Activated CD4-positive, alpha-beta memory T cell treated with anti-CD3 and anti-CD28 coated beads, Interleukin-2, amount 10 ng/mL, durations not matched to agents 7 days and 5 days (primary cell): ENCODE measurements at places on chromosomes 13 and 19.

GRCh38 chr19:38149661-38150061 is 74.4 kb downstream of the DPF1 start:
- H3K4me3 ChIP-seq = no peak overlapping the region
- H3K27me3 ChIP-seq = no peaks in the 10 kb centered on the region
- no peaks in the 10 kb centered on the region for H3K4me1 ChIP-seq
- no peaks in the 10 kb centered on the region for H3K36me3 ChIP-seq
- H3K27ac ChIP-seq = no peak overlapping the region

DNA sequence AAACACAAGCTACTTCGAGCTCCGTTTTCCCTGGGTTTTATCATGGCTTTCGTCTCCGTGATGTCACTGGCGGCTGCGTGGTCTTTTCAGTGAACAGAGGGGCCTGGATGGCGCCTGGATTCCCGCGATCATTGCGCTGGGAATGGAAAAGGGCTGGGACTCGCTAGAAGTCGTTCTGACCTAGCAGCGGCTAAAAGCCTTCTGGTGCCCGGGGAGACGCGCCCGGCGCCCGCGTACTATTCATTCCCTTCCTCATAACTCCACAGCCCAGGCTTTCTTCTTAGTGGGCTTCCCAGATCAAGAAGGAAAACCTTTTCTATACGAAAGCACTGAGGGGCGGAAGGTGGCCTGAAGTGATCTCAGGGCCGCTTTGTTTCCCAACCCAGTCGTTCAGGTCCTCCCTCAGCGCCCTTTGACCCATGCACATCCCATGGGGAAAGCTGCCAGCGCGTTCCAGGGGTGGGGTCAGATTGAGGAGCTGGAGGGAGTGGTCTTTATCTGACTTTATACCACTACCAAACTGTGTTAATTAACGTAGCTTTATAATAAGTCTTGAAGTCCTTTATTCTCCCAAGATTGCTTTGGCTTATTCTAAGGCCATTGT is 96.6 kb downstream of the ELF1 start:
- H3K36me3 ChIP-seq = peaks cover 9% of the 10 kb centered on the region
- peaks cover 19% of the 10 kb centered on the region for H3K4me1 ChIP-seq
- H3K27ac ChIP-seq = peak overlapping the region; percentile 53
- peak overlapping the region; percentile 41 for H3K4me3 ChIP-seq

DNA sequence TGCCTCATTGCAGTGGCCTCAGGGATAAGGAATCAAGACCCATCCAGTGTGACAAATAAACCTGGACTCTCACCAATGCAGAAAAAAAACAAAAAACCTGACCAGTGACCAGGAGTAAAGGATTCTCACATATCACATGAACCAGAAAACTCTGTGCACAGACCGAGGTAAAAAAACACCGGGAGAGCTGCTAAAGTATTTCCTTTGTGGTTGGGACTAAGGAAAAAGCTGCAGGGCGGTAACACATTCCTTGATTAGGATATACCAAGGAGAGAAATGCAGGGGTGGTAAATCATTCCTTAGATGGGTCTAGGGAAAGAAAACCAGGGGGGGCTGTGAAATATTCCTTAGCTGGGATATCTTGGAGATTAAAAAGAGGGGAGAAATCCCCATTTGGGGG is 64.8 kb upstream of the ZNF85 start:
- no peaks in the 10 kb centered on the region for H3K27me3 ChIP-seq
- no peak for DNase-seq
- no peak overlapping the region for H3K27ac ChIP-seq

GRCh38 chr19:8642561-8642960 is 12.1 kb downstream of the NFILZ start:
- no peak overlapping the region for H3K4me3 ChIP-seq
- H3K4me1 ChIP-seq = no peaks in the 10 kb centered on the region
- H3K36me3 ChIP-seq = no peaks in the 10 kb centered on the region

DNA sequence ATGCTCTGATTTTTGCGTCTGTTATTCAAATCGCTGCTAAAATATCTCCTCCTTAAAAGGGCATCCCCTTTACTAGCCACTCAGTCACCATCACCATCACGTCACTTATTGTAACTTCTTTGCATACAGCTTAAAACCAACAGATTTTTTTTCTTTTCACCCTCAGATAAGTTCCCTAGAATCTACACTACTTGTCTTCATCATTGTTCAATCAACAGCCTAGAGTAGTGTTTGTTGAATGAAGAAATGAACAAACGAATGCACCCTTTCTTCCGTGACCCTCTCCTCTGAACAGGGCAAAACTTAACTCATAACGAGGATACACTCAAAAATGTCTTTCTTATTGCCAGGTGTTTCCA is 1.1 kb upstream of the AKAP11 start:
- peak overlapping the region; percentile 91 for H3K27ac ChIP-seq
- peaks cover 1% of the 10 kb centered on the region for H3K27me3 ChIP-seq
- no peak for DNase-seq
- peaks cover 43% of the 10 kb centered on the region for H3K4me1 ChIP-seq
- H3K4me3 ChIP-seq = peak overlapping the region; percentile 97
- peaks cover 24% of the 10 kb centered on the region for H3K36me3 ChIP-seq

- no peaks in the 10 kb centered on the region for H3K36me3 ChIP-seq
- no peak for DNase-seq
- H3K4me1 ChIP-seq = no peaks in the 10 kb centered on the region
- H3K27ac ChIP-seq = no peak overlapping the region
- peaks cover 13% of the 10 kb centered on the region for H3K27me3 ChIP-seq
- no peak overlapping the region for H3K4me3 ChIP-seq
These were observed 57.2 kb upstream of the ZNRF4 start for GRCh38 chr19:5397804-5398692.

DNA sequence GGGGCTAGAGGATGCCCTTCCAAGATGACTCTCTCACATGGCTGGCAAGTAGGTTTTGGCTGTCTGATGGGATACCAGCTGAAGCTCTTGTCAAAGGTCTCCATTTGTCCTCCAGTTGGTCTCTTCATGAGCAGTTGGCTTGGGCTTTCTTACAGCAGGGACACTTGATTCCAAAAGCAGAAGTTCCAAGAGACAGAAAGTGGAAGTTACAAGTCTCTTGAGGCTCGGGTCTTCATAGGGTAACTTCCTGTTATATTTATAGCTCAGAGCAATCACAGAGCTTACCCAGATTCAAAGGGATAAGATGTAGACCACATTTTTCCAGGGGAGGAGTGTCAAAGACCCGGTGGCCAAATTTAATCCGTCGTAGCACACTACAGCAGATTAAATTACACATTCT is 440.0 kb downstream of the RFC3 start:
- no peak overlapping the region for H3K27ac ChIP-seq
- no peak for DNase-seq
- no peaks in the 10 kb centered on the region for H3K36me3 ChIP-seq
- H3K4me3 ChIP-seq = no peak overlapping the region
- H3K4me1 ChIP-seq = no peaks in the 10 kb centered on the region

DNA sequence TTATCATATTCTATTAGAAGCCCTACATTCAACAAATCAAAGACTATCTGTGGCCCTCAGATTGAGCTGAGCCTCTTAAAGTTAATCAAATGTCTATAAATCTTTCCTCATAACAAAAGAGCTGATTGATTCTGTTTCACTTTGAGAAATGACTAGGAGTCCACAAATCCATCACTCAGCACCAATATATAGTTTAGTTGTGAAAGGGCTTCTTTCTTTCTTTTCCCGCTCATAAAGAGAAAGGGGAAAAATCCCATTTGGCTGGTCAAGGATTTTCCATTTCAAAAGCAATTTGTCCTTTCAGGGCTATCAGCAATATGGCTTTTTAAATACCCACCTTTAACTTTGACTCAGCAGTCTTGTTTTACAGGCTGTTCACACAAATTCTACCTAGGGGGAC is 408.5 kb upstream of the PCDH20 start:
- no peak for DNase-seq
- H3K27ac ChIP-seq = no peak overlapping the region
- H3K36me3 ChIP-seq = no peaks in the 10 kb centered on the region
- no peaks in the 10 kb centered on the region for H3K27me3 ChIP-seq

- peaks cover 24% of the 10 kb centered on the region for H3K36me3 ChIP-seq
- H3K4me1 ChIP-seq = peaks cover 3% of the 10 kb centered on the region
- no peak overlapping the region for H3K27ac ChIP-seq
- H3K27me3 ChIP-seq = no peaks in the 10 kb centered on the region
These were observed 11.6 kb upstream of the ATP8B3 start for GRCh38 chr19:1823539-1824251.

DNA sequence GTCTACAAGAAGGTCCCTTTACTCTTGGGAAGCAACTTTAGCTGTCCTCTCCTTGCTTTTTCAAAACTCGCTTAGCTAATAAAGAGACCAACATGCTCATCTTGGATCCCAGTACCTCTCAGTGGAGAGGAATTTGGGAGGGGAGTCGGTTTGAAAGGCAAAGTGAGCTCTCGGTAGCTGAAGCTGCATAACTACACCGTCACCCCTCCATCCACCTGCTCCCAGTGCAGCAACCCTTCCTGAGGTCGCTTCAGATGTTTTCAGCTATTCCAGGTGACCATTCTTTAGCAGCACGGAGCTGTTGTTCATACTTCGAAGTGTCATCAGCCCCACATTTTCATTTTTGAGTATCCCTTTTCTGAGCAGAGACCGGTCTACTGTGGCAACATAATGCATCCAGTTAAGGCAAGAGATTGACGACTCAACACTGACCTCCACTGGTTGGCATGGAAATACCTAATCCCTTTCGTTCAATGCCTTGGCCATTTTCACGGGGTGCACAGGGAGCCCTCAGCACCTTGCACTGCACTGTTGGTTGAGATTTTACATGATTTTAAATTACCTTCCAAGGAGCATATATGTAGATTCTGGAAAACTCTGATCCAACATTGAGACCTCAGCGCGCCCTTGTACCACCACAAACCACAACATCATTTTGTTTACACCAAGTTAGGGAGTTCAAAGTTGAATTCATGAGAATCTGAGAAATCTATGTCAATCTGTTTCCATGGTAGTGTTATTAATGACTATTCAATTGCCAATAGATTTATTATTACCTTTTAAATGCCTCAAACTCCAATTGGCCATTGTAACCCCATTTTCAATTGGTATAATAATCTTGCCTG is 42.2 kb downstream of the DLEU7 start:
- no peaks in the 10 kb centered on the region for H3K36me3 ChIP-seq
- no peak overlapping the region for H3K4me3 ChIP-seq
- DNase-seq = peak; percentile 70
- H3K27ac ChIP-seq = no peak overlapping the region

- no peaks in the 10 kb centered on the region for H3K27me3 ChIP-seq
- no peak overlapping the region for H3K4me3 ChIP-seq
- no peaks in the 10 kb centered on the region for H3K36me3 ChIP-seq
- no peak overlapping the region for H3K27ac ChIP-seq
These were observed 69.2 kb downstream of the ZNF100 start for GRCh38 chr19:21698215-21698614.

GRCh38 chr13:101455863-101456262 is 3.4 kb downstream of the ITGBL1 start:
- DNase-seq = no peak
- no peak overlapping the region for H3K4me3 ChIP-seq
- no peak overlapping the region for H3K27ac ChIP-seq
- H3K27me3 ChIP-seq = peaks cover 12% of the 10 kb centered on the region

GRCh38 chr13:65613004-65613403 is 1617.1 kb downstream of the PCDH9 start:
- H3K4me1 ChIP-seq = no peaks in the 10 kb centered on the region
- no peaks in the 10 kb centered on the region for H3K27me3 ChIP-seq
- no peak overlapping the region for H3K27ac ChIP-seq
- DNase-seq = no peak
- H3K4me3 ChIP-seq = no peak overlapping the region
- H3K36me3 ChIP-seq = no peaks in the 10 kb centered on the region

DNA sequence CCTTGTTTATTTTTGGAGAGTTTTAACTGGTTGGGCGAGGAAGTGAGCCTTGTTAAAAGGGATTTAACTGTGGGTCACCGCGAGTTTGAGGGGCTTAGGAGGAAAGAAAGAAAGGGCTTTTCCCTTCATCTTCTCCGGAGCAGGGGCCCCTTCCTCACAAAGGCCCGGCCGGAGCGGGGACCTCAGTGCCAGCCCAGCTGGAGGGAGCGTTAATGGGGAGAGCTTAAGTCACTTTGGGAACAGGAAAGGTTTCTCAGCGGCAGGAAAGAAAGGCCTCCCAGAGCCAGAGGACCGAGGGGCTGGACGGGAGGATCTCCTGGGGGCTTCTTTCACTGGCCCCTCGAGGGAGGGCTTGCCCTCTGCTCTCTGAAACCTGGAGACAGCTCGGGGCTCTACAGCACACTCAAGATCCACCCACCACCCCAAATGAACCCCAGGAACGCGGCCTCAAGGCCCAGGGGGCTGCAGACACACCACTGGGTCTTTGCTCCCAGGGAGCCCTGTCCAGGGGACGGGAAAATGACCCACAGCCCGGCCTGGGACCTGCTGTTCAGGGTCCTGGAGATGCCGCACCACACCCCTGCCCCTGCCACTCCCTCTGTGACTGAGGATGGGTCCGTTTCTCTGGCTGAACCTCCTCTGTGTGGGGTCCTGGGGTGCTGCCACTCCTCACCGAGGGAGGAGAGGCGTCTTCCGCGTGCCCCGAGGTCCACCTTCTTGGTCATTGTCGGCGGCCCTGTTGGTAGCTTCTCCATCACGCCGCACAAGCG is 128.3 kb downstream of the URI1 start:
- no peak overlapping the region for H3K4me3 ChIP-seq
- H3K4me1 ChIP-seq = no peaks in the 10 kb centered on the region
- DNase-seq = no peak
- H3K27me3 ChIP-seq = no peaks in the 10 kb centered on the region
- H3K27ac ChIP-seq = no peak overlapping the region
- H3K36me3 ChIP-seq = no peaks in the 10 kb centered on the region

- no peak overlapping the region for H3K27ac ChIP-seq
- no peaks in the 10 kb centered on the region for H3K36me3 ChIP-seq
- no peak overlapping the region for H3K4me3 ChIP-seq
- H3K27me3 ChIP-seq = no peaks in the 10 kb centered on the region
- no peak for DNase-seq
These were observed 211.8 kb downstream of the PCCA start for GRCh38 chr13:100300708-100301107.

DNA sequence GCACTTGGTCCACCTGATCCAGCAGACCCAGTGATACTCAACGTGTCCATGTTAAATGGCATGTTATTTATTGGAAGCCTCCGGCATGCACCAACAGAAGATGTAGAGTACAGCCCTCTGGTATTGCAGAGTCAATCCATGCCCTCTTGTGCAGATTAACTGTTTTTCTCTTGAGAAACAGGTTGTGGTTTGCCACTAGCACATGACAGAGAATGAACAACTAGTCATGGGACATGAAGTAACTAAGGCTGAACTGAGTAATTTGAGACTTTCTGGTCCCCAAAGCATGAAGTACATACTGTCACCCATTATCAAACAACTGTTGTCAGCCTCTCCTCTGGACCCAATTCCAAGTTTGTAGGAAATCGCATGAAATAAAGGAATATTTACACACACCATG is 3.2 kb downstream of the ZNF562 start:
- peaks cover 83% of the 10 kb centered on the region for H3K36me3 ChIP-seq
- no peak for DNase-seq
- no peaks in the 10 kb centered on the region for H3K27me3 ChIP-seq
- H3K27ac ChIP-seq = no peak overlapping the region

- H3K4me1 ChIP-seq = peaks cover 6% of the 10 kb centered on the region
- no peak overlapping the region for H3K4me3 ChIP-seq
- H3K27me3 ChIP-seq = peaks cover 17% of the 10 kb centered on the region
- peak; percentile 72 for DNase-seq
These were observed 590 bp upstream of the LGI4 start for GRCh38 chr19:35135389-35135909.

GRCh38 chr13:93786846-93787489 is 560.4 kb downstream of the GPC6 start:
- H3K27ac ChIP-seq = no peak overlapping the region
- H3K4me3 ChIP-seq = no peak overlapping the region
- H3K27me3 ChIP-seq = peaks cover 8% of the 10 kb centered on the region

- no peaks in the 10 kb centered on the region for H3K27me3 ChIP-seq
- no peak for DNase-seq
- no peaks in the 10 kb centered on the region for H3K4me1 ChIP-seq
- H3K4me3 ChIP-seq = no peak overlapping the region
These were observed 300.0 kb downstream of the SPRY2 start for GRCh38 chr13:80040981-80041317.
